ENCODE measurements at places on chromosomes 3 and 15.

- no peak for DNase-seq
Measured at GRCh38 chr3:120072867-120073525, 21.3 kb downstream of the GSK3B start.

DNA sequence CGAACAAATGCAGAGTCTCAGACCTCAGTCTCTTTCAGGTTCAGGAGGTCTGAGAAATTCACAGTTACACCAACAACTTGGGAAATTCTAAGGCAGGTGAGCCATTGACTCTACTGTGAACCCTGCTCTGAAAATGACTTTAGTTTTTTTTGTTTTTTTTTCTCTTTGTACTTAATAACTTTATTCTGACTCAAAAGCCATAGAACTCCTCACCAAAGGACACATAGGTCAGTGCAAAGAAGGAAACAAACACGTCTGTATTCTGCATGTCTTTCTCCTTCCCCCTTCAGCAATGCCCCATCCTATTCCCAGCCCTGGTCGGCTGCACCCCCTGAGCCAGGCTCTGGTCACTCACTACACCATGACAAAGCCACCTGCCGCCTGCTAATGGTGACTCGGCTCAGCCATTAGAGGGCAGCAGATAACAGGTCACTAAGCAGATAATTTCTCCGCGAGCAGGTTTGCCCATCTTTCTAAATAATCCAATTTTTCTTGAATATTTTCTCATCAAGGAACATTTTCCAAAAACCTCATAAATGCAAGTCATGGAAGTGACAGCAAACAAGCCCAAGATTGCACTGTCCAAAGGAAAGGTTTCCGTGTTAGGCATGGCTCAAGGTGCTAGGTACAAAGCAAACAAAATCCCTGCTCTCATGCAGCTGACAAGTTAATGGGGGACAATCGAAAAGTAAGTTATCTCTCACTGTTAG is 37.7 kb downstream of the TM4SF4 start:
- DNase-seq, result peak; percentile 33

DNA sequence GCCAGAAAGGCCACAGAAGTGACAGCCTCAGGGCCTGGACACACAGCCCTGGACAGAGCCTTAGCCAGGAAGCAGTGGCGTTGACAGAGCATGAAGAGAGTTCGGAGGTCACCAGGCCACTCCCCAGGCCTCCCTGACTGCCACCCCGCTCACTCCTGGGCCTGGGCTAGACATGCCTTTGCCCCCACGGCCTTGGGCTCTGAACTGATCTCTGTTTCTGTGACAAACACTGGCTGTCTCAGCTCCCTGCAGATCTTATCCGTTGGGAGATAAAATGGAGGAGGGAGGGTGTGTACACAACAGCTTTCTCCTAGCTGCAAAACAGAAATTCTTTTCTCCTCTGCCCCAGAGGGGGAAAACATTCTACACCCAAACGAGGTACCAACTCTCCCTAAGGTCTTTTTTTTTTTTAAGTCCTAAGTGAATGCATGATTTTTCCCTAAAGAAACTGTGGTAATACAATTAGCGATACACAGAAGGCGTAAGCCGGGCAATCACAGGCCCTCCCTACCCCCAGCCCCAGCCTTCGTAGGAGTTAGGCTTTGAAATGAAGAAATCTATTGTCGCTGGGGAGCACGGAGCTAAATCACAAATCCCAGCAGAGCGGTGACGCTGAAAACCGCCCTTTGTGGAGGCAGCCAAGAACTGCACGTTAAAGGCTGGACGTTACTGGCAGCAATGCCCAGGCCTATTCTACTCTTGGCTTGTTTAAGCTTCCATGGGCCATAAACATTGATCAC is 45.0 kb downstream of the SRGAP3 start:
- DNase-seq, result no peak

- no peak for DNase-seq
Measured at GRCh38 chr15:52759969-52760368, 30.2 kb downstream of the ONECUT1 start.

DNA sequence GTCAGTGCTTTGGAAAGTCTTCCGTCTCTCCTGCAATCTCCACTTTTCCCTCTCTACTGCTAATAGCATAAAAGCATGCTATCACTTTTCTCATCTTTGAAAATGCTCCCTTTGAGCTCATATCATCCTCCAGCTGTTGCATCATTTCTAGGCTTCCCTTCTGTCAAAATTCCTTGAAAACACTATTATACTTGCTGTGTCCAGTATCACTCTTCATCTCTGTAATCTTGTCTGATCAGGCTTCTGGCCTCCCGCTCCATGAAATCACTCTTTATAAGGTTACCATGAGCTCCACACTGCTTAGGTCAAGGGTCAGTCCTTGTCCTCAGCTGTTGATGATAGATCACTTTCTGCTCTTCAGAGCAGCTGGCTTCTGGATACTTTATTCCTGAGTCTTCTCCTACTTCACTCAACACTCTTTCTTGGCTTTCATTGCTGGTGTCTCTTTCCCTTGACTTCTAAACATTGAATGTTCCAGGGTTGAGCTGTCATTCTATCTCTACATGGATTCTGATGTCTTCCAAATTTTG is 50.9 kb upstream of the SPTSSB start:
- no peak for DNase-seq

DNA sequence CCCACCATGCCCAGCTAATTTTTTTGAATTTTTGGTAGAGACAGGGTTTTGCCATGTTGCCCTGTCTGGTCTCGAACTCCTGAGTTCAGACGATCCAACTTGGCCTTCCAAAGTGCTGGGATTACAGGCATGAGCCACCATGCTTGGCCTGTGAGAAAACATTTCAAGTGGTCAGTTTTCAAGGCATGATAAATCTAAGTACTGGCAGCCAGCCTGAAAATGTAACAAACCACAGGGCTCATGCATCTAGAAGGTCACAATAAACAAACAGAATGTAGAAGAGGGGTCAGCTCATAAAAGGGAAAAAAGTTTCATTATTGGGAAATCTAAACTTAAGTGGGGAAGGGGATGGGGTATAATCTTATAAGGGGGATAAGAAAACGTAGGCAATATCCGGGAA is 39.9 kb downstream of the PPCDC start:
- DNase-seq, result no peak

DNA sequence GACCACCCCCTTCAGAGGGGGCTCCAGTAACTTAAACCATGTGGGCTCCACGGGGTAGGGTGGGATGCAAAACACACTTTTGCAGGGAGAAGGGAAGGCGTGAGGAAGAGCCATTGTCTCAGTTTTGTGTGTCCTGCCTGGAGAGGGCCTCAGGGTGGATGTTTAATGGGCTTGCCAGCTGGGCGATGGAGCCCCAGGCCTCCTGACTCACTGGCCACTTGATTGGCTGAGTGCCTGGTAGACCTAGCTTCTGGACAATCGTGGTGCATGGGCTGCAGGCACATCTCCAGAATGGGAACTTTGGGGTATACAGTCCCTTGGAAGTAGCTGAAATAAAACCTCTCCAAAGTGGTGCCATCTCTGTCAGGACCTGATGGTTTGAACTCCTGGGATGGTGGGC is 118.3 kb upstream of the MRPS22 start:
- DNase-seq, result no peak

GRCh38 chr3:38169027-38169317 is 3.6 kb downstream of the OXSR1 start:
- DNase-seq, result no peak

DNA sequence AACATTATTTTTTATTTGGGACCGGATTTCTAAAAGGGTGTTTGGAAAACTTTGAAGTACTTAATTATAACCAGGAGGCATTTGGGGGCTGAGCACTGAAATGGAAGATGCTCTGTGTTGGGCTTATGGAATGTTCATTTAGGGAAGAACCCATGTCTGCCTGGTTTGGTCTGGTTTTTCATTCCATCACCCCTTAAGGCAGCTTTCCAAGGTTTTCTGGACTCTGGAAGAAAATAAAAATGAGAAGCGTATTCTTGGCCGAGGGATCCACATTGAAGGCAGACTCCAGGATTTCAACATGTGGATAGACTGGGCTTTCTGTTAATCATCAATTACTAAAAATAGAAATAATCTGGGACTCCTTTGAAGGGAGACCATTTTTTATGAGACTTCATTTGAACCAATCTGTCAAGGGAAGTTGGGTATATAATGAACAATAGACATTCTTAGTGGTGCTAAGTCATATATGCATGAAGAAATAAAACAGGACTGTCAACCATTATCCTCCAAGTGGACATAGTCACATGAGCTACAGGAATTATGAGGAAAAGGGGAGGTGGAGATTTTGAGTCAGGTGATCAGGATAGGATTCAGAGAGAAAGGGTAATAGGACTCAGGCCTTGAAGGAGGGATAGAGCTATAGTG is 270.5 kb upstream of the ADAMTS9 start:
- DNase-seq, result no peak

DNA sequence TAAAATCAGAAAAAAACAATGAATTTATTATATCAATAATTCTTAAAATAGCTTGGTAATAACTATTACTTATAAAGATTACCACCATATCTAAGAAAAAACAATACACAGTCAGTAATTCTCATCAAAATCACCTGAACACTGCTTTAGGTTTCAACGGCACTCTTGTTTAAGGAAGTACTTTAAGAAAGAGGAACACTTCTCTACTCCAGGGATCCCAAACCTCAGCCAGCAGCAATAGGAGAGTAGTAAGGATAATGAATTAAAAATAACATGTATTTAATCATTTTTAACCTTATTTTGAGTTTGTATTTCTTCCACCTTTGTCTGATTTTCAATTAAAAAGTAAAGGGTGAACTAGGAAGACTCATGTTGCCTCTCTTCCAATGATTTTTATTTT is 494.0 kb upstream of the NR2F2 start:
- no peak for DNase-seq

DNA sequence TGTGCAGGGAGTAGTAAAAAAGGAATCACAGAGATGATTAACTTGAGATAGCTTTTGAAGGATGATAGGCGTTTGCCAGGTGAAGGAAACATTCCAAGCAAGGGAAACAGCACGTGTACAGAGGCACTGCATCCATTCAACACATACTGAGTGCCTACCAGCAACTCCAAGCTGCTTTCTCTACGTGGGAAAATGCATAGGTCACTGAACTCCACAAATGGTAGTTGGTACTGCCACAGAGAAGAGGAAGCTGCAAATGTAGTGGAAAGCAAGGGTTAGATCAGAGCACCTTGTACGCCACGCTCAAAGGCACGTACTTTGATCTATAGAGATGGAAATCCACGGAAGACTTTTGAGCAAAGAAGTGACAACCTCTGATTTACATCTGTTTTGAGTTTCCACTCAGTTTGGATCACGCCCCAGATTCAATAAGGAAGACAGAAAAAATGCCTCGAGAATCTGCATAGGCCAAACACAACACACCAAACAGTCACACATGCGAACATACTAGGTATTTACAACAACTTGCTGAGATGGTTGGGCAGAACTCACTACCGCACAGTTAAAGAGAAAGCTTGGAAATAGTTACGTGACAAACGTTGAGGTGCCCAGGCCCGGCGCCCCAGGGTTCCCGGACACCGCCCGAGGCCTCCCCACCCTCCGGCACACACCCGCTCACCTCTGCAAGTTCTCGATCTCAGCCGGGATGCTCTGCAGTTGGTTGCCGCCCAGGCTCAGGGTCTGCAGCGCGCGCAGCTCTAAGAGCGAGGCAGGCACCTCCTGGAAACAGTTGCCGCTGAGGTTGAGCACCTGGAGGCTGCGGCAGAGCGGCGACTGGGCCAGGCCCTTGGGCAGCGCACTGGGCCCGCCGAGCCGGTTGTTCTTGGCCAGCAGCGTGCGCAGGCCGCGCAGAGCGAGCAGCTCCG is 826 bp downstream of the LRRC58 start:
- no peak for DNase-seq

GRCh38 chr3:32432045-32432710 is 40.5 kb downstream of the CMTM7 start:
- DNase-seq, result no peak

GRCh38 chr3:99128725-99129505 is 227.4 kb upstream of the DCBLD2 start:
- DNase-seq, result no peak

DNA sequence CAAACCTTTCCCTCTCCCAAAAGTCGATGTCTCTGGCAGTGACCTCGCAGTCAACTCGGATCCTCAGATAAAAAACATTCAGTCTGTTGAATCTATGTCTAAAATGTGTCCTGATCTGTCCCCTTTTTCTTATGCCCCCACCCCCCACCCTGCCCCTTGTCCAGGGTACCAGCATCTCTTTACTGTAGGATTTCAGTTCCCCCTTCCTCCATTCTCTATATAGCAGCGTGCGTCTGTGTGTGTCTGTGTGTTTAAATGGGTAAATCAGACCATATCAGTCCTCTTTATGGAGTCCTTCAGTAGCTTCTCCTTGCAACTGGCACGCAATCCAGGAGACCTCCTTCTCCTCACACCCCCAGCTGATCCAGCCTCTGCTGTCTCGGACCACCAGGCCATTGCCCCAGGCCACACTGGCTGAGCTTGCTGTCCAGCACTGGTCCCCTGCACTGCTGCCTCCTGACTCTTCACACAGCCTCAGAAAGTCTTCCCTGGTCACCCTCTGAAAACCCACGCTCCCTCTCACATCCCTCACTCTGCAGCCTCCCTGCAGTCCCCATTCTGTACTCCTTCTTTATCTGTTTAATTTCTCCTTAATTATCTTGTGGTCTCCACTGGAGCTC is 1.5 kb downstream of the LRRK1 start:
- no peak for DNase-seq

DNA sequence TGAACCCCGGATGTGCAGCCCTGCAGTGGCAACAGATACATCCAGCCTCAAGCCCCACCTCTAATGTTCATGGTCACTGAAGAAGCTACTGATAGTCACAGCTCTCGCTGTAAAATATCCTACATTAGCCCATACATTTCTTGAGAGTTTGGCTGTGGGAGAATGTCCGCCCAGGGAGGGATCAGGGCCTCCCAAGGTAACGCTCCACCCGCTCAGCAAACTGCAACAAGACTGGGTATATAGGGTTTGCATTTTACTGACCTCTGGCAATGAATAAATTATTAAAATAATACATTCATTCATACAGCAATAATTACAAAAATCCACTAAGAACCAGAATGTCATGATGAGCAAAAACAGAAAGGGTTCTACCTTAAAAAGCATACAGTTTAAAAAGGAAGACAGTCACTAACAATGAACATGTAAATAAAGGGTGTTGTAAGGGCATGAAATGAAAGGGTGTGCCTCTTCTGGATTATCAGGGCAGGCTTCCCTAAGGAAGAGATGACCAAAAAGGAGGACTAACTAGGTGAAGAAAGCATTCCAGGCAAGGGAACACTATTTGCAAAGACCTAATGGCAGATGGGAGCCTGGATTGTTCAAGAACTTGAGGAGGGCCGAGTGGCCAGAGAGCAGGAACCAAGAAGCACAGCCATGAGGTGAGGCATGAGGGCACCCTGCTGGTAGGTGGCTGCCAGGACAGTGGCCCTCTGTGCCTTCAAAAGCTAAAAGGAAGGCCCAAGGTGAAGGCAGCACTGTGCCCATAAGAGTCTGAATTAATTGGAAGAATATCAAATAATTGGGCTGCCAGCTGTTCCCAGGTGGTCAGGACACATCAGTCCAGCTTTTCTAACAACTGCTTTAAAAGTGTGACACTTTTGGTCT is 28.1 kb upstream of the CTDSPL start:
- no peak for DNase-seq

- no peak for DNase-seq
Measured at GRCh38 chr3:58353722-58354553, 21.2 kb downstream of the PXK start.

GRCh38 chr15:101028772-101029438 is 109.7 kb downstream of the LRRK1 start:
- DNase-seq, result no peak

GRCh38 chr3:181622365-181622764 is 89.4 kb upstream of the SOX2 start:
- no peak for DNase-seq

Measured in NCI-H1930 (cell line).